ENCODE measurements at places on chromosomes 5 and 9. TPM values are rescaled to one million over a fixed set of nuclear protein-coding genes. Genes with fewer than 3 reads are reported as not detected.
A peak's percentile ranks its signal among the peaks of the same experiment; 100 is the strongest.

GRCh38 chr9:35891646-35892045 is 14.4 kb upstream of the HRCT1 start:
- no peaks in the 10 kb centered on the region for H3K36me3 ChIP-seq
- H3K27ac ChIP-seq, result no peak overlapping the region
- H3K27me3 ChIP-seq, result no peaks in the 10 kb centered on the region
- no peak for DNase-seq
- H3K4me3 ChIP-seq, result no peak overlapping the region

Gene MACROH2A1
- 258 TPM for total RNA-seq

GRCh38 chr9:106868565-106868964 is 5.6 kb downstream of the ZNF462 start:
- H3K4me3 ChIP-seq, result no peak overlapping the region
- no peaks in the 10 kb centered on the region for H3K36me3 ChIP-seq
- DNase-seq, result peak; percentile 50

Gene SLC46A2
- 13.7 TPM for total RNA-seq

GRCh38 chr9:6049798-6050197 is 34.4 kb upstream of the RANBP6 start:
- DNase-seq, result no peak
- no peaks in the 10 kb centered on the region for H3K36me3 ChIP-seq
- peaks cover 4% of the 10 kb centered on the region for H3K4me1 ChIP-seq

DNA sequence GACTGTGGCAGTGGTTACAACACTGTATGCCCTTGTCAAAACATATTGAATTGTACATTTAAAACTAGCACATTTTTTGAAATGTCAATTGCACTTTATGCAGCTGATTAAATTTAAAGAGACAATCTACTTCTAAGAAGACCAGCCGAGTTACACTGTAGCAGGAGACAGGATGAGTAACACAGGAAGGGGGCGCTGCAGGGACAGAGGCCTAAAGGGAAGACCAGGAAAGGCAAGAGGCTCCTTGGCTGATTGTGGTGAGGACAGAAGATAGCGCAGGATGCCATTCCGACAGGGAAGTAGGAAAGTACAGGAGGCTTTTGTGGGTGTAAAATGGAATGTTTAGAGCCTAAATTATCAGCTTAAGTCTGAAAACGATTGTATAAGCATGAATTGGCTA is 28.2 kb upstream of the PPP2R2B start:
- no peak overlapping the region for H3K4me3 ChIP-seq
- no peaks in the 10 kb centered on the region for H3K4me1 ChIP-seq
- H3K27me3 ChIP-seq, result no peaks in the 10 kb centered on the region
- no peak overlapping the region for H3K27ac ChIP-seq
- H3K36me3 ChIP-seq, result no peaks in the 10 kb centered on the region

DNA sequence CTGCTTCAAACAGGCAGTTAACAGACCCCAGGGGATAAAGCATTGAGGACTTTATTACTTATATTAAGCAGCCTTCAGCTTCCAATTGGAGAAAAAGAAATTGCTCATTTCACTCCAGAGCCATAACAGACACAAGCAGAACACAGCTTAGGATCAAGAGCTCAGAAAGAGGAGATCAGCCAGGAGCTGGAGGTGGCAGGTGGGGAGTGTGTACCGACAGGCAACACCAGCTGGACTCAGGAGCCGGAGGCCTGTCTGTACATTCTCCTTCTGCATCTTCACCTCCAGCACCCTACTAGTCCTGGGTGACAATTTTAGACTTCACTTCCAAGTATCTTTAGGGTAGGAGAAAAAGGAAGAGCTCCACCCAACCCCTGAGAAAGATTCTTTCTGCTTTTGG is 35.8 kb downstream of the NRG2 start:
- DNase-seq, result no peak
- no peak overlapping the region for H3K4me3 ChIP-seq
- no peaks in the 10 kb centered on the region for H3K4me1 ChIP-seq
- no peak overlapping the region for H3K27ac ChIP-seq

DNA sequence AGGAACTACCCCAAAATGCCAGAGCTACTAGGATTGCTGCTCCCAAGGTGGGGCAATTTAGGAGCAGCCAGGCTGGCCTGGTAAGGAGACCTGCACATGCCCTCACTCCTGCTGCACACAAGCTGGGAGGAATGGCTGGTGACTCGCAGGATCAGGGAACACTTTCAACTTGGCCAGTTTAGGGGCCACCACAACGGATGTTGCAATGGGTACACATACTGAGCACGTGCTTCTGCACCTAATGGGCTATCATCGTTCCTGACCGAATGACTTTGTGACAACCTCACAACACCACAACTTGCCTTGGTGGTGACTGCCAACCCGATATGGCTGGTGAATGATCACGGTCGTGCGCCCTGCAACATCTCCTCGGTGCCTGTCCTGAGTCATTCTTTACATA is 172.0 kb downstream of the ROR2 start:
- peaks cover 11% of the 10 kb centered on the region for H3K27me3 ChIP-seq
- no peak overlapping the region for H3K4me3 ChIP-seq
- H3K4me1 ChIP-seq, result no peaks in the 10 kb centered on the region
- no peak for DNase-seq

DNA sequence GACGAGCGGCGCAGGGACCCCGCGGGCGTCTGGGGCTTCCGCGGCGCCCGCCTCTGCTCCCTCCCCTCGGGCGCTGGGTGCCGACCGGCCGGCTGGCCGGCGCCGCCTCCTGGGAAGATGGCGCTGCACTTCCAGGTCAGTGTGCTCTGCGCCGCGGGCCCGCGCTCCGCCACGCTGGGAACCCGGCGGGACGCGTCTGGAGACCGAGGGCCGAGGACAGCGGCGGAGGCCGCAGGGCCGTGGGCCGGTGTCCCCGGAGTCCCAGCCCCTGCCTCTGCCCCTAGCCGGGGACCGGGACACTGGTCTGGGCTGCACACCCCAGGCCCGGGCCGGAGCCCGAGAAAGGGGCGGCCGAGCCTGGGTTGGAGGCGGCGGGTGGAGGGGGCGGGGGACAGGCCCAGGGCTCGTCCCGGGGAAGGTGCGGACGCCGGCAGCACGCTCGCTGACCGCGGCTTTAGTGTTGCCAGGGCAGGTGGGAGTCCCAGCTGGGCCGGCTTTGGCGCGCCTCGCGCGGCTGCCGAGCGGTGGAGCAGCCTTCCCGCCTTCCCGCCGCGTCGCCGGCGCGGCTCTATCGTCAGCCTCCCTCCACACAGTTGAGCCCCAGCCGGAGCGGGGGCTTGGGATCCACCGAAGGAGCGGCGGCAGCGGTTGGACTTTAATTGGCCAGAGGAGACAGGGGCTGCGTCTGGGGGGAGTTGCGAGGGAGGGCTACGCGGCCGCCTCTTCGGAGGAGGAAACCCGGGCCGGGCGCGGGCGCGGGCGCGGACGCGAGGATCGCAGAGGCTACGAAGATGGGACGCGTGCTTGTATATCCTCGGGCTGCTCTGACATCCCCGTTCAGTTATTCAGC is at the start of gene RANBP17:
TSS of gene RANBP17 (plus strand) at position 102 of the 850 bp plus-strand sequence.
- no peaks in the 10 kb centered on the region for H3K4me1 ChIP-seq
- DNase-seq, result peak; percentile 76
- H3K36me3 ChIP-seq, result no peaks in the 10 kb centered on the region
- H3K27ac ChIP-seq, result peak within 1 kb of the TSS; percentile 72
- H3K4me3 ChIP-seq, result peak within 1 kb of the TSS; percentile 69

Gene CORO2A
- total RNA-seq, result 26.1 TPM

Gene NDUFB6
- 39.0 TPM for total RNA-seq

DNA sequence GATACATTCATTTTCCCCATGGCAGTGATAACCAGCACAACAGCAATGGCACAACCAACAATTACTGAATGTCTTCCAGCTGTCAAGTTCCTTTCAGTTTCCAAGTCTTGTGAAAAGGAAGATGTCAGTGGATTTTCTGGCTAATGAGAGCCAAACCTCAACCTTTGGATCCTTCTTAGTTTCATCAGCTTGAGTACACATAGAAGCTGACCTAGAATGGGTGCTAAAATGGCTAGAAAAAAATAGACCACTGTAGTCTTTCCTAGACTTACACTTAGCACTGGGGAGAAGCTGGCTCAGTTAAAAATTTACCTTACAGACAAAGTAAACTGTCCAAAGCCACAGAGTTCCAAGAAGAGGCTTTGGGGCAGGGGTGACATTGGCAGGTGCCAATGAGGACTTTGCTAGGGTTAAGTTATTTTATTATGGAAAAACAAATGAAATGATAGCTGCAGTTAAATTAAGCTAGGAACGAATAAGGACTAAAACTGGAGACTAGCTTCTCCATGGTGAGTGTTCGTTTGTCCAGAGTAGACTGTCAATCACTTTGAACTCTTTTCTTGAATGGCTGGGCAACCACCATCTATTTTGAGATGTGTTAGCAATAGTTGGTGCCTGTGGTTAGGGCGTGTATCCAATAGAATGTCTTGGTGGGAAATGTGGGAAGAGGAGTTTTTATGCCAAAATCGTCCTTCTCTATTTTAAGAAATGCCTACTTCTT is 25.9 kb upstream of the TXN start:
- no peak for DNase-seq
- H3K4me1 ChIP-seq, result no peaks in the 10 kb centered on the region
- H3K27ac ChIP-seq, result no peak overlapping the region
- H3K36me3 ChIP-seq, result no peaks in the 10 kb centered on the region
- no peak overlapping the region for H3K4me3 ChIP-seq
- no peaks in the 10 kb centered on the region for H3K27me3 ChIP-seq

DNA sequence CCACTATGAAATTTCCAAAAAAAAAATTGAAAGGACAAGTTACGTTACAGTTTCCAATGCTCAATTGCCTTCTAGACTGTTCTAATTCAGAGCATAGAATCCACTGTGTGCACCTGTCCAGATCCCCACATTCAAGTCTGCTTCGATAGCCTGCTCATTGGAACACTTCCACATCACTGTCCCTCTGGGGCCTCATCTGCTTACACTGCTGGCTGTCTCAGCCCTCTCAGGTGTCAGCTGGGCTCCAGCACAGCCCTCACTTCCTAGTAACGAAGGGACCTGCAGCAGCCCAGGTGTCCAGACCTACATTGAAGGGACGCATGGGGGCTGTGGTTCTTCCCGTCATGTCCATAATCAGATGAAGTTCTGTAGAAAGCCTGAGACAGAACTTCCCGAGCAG is 94.3 kb upstream of the EMB start:
- H3K27me3 ChIP-seq, result no peaks in the 10 kb centered on the region
- no peaks in the 10 kb centered on the region for H3K4me1 ChIP-seq
- no peak overlapping the region for H3K4me3 ChIP-seq
- no peak overlapping the region for H3K27ac ChIP-seq
- H3K36me3 ChIP-seq, result no peaks in the 10 kb centered on the region

Gene PCDHAC2
- 5.8 TPM for total RNA-seq

GRCh38 chr9:86042199-86042978 is 57.0 kb downstream of the GOLM1 start:
- no peak for DNase-seq
- H3K36me3 ChIP-seq, result no peaks in the 10 kb centered on the region
- no peaks in the 10 kb centered on the region for H3K4me1 ChIP-seq
- H3K27ac ChIP-seq, result no peak overlapping the region

Gene B4GALT1
- 72.0 TPM for total RNA-seq

Gene OLFM1
- 24.1 TPM for total RNA-seq

Gene LARP1
- total RNA-seq, result 143 TPM

Gene TUSC1
- total RNA-seq, result 11.6 TPM

Gene OBP2B
- not detected for total RNA-seq

Gene STK32A
- total RNA-seq, result 2.9 TPM

DNA sequence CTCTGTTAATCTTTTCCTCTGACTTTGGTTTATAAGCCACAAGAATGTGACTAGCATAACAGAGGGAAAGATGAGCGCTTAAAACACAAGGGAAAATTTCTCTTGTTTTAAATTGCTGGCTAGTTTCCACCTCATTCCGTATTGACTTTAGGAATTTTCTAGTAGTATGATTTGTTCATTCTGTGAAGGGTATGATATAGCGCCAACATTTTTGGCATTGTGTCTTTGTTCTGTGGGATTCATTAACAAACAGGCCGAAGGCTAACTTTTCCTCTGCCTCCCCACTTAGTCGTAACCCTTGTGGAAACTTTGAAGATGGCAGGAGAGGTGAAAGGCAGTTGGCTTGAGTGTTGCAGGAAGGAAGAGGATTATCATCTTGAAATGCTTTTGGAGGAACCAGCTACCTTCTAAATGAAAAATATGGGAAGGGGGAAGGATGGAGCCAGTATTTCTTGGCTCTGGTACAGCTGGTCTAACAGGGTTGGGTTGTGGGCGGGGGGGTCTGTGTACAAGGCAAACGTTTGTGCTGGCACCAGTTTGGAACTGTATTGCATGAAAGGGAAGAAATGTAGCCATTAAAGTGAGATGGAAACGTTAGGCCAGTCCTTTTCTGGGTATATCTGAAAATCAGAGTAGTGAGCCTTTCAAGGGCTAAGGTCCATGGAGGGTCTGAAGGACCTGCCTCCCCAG is 21.5 kb upstream of the DMRT2 start:
- no peak for DNase-seq
- peaks cover 29% of the 10 kb centered on the region for H3K27me3 ChIP-seq
- no peak overlapping the region for H3K27ac ChIP-seq
- no peaks in the 10 kb centered on the region for H3K4me1 ChIP-seq

DNA sequence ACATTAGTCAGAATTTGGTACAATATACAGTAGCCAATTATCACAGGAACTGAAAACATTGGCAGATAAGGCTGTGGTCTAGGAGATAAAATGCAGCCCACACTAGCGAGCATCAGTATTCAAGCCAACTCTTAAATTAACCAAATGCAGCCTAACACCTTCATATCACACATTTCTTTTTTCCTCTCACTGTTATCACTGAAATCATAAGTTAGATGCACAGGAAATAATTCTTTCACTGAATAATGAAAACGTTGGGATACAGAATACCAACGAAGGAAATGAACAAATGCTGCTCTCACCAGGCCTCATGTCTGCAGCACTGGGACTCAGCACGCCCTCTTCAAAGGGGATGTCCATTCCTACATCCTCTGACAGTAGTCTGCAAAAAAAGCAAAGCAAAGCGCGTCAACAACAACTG is 109.1 kb upstream of the PCA3 start:
- no peak for DNase-seq
- no peaks in the 10 kb centered on the region for H3K36me3 ChIP-seq
- no peak overlapping the region for H3K4me3 ChIP-seq
- no peak overlapping the region for H3K27ac ChIP-seq
- H3K4me1 ChIP-seq, result peaks cover 52% of the 10 kb centered on the region

DNA sequence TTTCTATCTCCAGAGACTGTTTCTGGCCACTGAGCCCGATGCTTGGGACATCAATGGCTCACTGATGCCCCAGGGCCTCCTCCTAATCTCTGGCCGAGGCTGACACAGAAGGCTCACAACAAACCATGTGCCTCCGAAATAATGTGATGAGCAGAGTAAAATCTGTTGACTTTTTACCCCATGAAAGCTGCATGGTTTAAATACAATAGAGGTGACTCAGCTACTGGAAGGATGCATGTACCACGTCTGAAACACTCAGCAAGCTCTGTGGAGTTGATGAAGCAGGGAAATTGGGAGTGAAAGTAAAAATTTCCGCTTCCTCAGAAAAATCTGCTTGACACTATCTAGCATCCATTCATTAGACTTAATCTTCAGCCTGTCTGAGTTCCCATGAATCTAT is 111.1 kb upstream of the EQTN start:
- DNase-seq, result no peak
- no peak overlapping the region for H3K4me3 ChIP-seq
- H3K36me3 ChIP-seq, result no peaks in the 10 kb centered on the region

Gene IL13
- not detected for total RNA-seq

Gene ANKH
- total RNA-seq, result 53.7 TPM

Measured in lower lobe of right lung (tissue), 2 donors.